Ammon's horn (tissue), 1 donor: ENCODE measurements at places on chromosomes 3 and 15.

GRCh38 chr15:95327661-95328060 lies 1002.8 kb upstream of the NR2F2 start:
- peak; percentile 14 for DNase-seq

DNA sequence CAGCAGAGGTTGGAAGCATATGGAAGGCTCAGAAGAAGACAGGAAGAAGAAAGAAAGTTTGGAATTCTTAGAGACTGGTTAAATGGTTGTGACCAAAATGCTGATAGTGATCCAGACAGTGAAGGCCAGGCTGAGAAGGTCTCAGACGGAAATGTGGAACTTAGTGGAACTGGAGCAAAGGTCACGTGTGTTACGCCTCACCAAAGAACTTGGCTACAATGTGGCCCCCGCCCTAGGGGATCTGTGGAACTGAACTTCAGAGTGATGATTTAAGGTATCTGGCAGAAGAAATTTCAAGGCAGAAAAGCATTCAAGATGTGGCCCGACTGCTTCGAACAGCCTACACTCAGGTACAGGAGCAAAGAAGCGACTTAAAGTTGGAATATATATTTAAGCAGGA lies 83.1 kb downstream of the MYO5A start:
- DNase-seq = no peak

DNA sequence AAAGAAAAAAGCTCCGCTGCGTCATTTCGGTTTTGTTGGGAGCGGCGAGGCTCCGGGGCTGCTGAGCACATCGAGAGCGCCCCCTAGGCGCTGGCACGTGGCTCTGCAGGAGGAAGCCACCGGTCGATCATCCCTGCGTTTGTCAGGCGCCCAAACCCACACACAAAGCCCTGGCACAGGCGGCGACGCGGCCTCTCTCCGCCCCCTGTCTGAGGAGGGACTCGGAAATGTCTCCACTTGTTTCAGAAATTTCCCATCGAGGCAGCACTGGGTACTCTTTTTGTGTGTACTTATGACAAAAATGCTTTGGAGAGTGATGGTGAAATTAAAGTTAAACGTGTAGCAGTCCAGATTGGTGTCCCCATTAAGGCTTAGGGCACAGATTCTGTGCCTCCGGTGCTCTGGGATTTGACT lies 407.3 kb upstream of the ONECUT1 start:
- DNase-seq = peak; percentile 85

DNA sequence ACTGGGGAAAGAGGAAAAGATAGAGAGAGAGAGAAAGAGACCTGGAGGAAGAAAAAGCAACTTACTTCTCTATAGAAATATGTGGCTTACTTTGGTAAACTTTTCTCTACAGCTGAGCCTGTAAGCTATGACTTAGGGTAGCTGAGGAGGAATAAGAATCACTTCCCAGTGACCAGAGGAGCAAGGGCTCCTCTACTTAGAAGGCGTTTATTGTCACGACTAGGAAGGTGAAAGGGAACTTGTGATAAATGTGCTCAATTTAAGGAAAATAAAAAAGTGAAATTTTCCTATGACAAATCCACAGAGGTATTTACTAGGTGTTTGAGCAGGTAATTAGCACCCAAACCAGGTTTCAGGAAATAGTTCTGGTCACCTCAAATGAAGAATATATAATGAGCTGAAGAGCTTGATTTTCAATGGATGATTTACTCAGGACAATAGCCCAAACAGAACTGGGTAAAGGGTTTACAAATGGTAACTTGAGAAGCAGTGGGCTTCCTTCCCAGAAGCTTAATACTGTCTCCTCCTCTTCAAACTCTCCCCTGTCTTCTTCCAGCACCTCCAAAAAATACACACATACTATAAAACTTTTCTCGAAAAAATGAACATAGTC lies 46.1 kb downstream of the SOX2 start:
- no peak for DNase-seq

- DNase-seq = no peak
These were observed 10.1 kb upstream of the IREB2 start for GRCh38 chr15:78427953-78428352.

GRCh38 chr3:194615226-194615625 lies 18.0 kb downstream of the TMEM44 start:
- no peak for DNase-seq
